ENCODE measurements at places on chromosomes 2 and 18.

- DNase-seq = no peak
These were observed 49.8 kb downstream of the PTPN4 start for GRCh38 chr2:119809339-119810048.

DNA sequence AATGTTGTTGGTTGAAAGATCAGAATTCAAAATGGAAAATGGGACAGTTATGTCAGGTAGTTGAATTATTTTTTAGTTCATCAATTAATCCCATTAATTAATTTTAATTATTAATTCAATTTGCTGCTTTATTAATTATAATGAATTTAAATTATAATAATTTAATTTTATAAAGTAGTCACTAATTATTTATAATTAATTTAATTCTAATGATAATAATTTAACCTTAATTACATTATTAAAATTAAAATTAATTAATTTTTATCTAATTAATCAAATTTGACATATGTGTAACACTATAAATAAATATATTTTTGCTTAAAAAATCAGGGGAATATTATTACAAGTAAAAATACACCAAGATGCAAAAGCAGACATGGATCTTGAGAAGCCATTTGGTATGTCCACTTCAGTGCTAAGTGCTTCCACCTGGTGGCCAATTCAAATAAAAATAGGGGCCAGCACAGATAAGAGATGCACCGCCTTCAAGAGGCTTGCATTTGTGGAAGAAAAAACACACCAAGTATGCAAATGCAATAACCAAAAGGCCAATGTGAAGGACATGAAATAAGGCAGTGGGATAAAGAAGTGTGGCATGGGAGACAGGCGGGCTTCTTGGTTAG, 73.2 kb downstream of the MBP start:
- DNase-seq = peak; percentile 56

GRCh38 chr2:216165711-216166110, 56.6 kb downstream of the XRCC5 start:
- DNase-seq = no peak

- DNase-seq = no peak
These were observed 601.2 kb upstream of the ZNF804A start for GRCh38 chr2:183996825-183997793.

DNA sequence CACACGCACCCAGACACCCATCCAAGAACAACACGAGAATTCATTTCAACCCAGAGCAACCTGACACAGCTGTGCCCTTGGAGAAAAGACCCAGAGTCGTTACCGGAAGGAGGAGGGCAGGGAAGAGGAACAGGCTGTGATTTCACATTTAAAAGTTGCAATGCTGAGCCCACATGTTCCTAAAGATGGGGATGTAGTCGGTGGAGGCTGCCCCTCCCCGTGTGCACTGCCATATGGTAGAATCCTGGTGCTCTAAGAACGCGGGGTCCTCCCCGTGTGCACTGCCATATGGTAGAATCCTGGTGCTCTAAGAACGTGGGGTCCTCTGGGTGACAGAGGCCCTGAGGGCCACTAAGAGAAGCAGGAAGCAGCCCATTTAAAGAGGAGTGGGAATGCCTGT, 10.9 kb downstream of the MTERF4 start:
- DNase-seq = no peak

DNA sequence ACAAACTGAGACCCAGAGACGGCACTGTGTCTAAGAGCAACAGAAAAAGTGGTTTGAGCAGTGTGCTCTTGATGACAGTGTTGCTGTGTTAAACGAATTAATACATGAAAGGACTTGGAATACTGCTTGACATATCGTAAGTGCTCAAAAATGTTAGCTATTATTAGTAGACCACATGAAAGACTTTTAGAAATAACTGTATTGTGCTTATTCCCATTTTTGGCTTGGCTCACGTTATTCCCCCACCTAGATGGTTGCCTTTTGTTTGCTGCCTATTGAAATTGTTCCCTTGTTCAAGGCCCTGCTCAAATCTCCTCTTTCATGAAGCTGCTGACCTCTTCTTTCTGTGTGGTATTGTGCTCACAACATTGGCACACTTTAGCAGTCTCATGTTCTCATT, 27.8 kb upstream of the C2orf74 start:
- no peak for DNase-seq

DNA sequence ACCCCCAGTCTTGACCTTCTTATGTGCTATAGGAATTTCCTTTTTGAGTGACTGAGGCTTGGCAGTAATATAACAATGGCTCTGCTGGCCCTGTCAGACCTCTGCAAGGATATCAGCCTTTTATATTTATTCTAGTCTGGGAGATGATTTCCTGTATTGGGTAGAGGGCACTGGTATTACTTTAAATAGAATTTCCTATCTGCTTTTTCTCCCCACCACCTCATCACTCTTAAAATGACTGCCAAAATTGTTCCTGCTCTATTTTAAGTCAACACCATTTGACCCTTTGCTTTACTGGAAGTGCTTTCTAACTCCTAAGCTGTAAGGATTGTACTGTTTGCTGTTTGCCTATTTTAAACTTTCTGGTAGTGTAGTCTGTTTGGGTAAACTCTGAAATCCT, 658.4 kb upstream of the FSHR start:
- no peak for DNase-seq

- DNase-seq = no peak
These were observed 235.9 kb downstream of the EIPR1 start for GRCh38 chr2:3141696-3142095.

- DNase-seq = no peak
These were observed 12.7 kb downstream of the SALL3 start for GRCh38 chr18:78992041-78993011.

GRCh38 chr2:74513605-74514367, 464 bp upstream of the TLX2 start:
- DNase-seq = no peak

All from large intestine (tissue), 12 donors.